ENCODE measurements at places on chromosomes 6 and 20.

GRCh38 chr6:20936949-20937348 is 402.7 kb downstream of the CDKAL1 start:
- no peak for DNase-seq

- no peak for DNase-seq
These were observed 24.3 kb upstream of the FANCE start for GRCh38 chr6:35427851-35428321.

GRCh38 chr20:53389516-53390300 is 203.9 kb downstream of the ZNF217 start:
- no peak for DNase-seq

DNA sequence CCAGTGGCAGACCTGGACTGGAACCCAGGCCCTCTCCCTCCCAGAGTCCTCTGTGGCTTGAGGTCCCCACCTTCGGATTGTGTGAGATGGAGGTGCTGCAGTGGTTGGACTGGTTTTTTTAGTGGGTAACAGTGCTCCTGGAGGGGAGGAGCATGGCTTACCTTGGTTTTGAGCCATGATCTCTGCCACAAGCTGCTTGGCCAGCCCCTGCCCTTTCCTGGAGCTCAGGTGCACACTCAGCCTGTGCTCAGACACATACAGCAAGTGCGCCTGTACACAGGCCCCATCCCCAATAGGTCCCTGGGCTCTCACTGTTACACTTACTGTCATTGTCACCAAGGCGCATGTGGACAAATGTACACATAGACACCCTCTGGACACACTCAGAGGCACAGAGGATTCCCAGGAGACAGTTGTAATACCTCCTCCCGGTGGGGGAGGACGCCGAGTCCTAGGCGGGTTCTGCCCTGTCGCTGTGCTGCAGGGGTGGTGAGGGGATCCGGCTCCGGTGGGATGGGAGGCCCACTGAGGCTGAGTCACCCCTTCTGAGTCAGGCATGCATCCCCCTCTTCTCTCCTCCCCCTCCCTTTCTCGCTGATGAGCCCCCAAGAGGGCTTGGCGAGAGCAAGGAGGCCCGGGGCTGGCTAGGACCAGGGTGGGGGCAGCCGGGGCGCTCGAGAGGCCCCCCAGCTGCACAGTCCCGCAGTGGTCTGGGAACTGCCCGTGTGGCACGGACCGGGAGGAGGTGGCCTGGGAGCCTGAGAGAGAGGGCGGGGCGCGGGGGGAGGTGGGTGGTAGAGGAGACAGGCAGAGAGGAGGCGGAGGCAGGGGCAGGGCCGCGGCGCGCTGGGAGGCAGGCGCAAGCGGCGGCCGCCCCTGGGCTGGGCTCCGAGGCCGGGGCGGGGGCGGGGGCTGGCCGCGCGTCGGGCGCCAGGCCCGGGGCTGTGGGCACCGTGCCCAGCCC is 522 bp upstream of the EPB41L1 start:
- DNase-seq = peak; percentile 7

- DNase-seq = no peak
These were observed 532.8 kb downstream of the RFPL4B start for GRCh38 chr6:112879920-112880413.

GRCh38 chr6:158653577-158654354 is 3.9 kb downstream of the SYTL3 start:
- DNase-seq = peak; percentile 67

GRCh38 chr6:94372229-94372628 is 952.9 kb upstream of the EPHA7 start:
- no peak for DNase-seq

Measured in stimulated activated CD4-positive, alpha-beta T cell treated with anti-CD3 and anti-CD28 coated beads, Interleukin-1b, Interleukin-23, amount 100 ng/mL, for 1 hour (primary cell).